ENCODE measurements at places on chromosomes 1 and 21.

- DNase-seq, result no peak
Observed at GRCh38 chr1:116219651-116220434, 108.6 kb downstream of the MAB21L3 start.

DNA sequence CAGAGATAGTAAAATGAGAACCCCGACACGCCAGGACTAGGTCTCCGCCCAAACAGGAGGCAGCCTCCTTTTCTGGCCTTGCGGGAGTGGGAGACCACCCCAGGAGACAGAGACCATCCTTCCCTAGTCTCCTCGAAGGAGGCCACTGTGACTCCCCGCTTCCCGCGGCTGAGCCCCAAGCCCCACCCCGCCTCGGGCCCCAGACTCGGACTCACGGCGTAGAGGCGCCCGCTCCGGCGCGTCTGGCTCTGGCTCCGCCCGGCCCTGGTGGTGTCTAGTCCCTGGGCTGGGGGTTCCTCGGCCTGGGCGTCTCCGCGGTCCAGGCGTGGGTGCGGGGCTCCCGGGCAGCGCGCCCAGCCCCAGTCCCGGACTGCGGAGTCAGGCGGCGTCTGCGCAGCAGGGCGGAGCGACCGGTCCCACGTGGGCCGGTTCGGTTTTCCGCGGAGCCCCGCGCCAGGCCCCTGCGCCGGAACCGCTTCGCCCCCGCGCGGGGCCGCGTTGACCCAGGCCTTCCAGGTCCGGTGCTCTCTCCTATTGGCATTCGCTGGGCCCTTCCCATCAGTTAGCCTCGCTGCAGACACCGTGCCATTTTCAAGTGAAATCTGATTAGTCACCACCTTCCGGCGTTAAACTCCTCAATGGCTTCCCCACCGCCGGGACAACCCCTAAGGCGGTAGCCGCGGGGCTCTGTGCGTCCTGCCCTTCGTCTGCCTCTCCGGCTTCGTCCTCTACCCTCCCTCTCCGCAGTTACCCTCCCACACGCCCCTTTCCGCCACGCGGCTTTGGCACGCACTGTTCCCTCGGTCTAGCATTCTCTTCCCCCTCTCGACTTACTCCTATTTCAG, at the start of gene C1orf216:
Gene C1orf216, minus strand, starts transcription at position 393 of the 845 bp plus-strand sequence. CDS start 2,563 bp downstream, outside the sequence.
- peak; percentile 58 for DNase-seq

GRCh38 chr1:119294199-119294598, 74.4 kb upstream of the HAO2 start:
- DNase-seq, result no peak

GRCh38 chr1:31789259-31790065, 25.3 kb upstream of the ADGRB2 start:
- peak; percentile 89 for DNase-seq

DNA sequence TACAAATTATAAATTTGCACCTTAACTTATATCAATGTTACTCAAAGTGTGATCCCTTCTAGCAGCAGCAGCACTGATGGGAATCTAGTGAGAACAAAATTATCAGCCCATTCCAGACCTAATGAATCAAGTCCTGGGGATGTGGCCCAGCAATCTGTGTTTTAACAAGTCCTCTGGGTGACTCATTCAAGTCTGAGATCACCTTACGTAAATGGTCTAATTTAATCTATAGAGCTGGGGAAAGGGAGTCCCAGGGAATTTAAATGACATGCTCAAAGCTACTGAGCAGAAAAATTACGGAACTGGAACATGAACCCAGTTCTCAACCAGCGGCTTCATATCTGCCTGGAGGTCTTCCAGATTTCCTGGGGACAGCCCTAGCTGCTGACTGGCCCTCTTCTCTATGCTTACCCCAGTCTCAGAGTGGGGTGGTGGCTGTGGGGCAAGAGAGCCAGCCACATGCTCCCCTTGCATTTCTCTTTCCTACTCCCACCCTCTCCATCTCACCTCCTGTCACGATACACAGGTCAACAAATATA, 220.0 kb downstream of the TM2D1 start:
- no peak for DNase-seq

DNA sequence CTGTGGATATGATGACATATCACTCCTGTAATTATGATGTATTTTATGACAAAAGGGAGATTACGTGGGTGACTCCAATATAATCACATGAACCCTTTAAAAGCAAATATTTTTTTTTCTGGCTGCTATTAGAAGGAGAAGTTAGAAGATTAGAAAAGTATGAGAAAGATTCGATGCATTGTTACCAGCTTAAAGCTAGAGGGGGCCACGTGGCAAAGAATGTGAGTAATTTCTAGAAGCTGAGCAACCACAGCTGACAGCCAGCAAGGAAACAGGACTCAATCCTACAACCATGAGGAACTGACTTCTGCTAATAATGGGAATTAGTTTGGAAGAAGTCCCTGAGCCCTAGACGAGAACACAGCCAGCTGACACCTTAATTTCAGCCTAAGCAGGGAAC, 56.3 kb upstream of the C1orf87 start:
- no peak for DNase-seq

DNA sequence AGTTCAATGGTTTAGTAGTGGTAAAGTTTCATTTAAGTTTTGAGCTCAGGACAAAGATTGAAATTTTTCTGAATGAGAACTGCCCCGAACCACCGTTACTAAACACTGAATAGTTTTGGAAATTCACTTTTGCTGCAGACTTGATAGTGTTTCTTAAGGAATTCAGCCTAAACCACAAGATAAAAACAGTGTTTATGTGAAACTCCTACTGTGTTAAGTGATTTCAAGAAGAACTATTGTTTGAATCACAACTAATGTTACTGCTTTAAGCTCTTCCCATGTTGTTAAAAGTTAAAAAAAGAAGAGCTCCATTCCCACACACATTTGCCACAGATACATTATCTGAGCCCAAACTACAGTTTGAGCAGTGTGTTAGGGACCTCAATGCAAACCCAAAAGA, 159.2 kb downstream of the DYRK1A start:
- no peak for DNase-seq

- no peak for DNase-seq
Observed at GRCh38 chr1:3987669-3988235, 87.7 kb upstream of the C1orf174 start.

- DNase-seq, result no peak
Observed at GRCh38 chr1:57600424-57600823, 176.6 kb upstream of the DAB1 start.

- DNase-seq, result no peak
Observed at GRCh38 chr1:94953107-94953506, 26.2 kb upstream of the CNN3 start.

- DNase-seq, result no peak
Observed at GRCh38 chr1:64483731-64484414, 13.9 kb downstream of the CACHD1 start.

DNA sequence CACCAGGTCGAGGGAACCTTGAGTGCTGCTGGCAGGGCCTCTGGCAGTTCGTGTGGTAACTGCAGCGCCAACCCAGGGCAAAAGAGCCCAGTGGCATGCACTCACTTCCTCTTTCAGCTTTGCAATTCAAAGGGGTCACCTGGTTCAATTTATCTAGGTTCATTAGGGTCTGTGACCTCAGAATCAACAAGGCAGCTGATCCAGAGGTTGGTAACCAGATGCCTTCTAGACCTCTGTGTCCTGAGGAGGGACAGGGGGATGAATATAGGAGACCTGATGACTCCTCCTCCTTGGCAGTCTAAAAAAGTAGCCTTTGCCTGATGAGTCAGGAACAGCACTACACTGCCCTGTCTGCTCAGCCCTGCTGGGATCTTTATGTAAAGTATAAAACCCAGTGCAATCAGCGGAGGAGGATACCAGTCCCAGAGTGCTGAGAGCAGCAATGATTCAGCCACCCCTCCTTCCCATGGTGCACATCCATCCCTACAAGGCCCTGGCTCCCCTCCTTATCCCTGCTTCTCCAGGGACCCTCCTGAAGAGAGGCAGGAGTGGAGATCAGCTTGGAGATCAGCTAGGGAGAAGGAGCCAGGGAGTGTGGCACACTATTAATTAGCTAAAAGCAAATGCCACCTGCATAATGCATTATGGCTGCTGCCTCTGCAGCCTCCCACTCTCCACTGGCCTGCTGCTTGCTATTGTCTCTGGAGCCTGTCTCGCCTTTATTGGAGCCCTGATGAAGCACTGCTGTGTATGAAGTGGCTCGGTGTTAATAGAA, 11.2 kb upstream of the FMOD start:
- peak; percentile 71 for DNase-seq

DNA sequence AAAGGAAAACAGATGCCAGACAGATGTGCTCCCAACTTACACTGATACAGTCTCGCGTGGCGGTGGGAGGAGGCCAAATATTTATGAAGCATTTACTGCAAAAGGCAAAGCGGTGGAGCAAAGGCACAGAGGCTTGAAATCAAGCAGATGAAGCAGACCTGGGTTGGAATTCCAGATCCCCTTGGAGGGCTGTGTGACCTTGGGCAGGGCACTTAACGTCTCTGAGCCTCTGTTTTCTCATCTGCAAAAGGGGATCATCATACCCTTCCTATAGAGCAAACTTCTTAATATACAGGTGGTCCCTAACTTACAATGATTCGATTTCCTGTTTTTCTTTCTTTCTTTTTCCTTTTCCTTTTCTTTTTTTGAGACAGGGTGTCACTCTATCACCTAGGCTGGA, 54.1 kb downstream of the IGSF21 start:
- no peak for DNase-seq

GRCh38 chr21:40769231-40769630, 77.7 kb downstream of the DSCAM start:
- DNase-seq, result no peak

GRCh38 chr1:67843331-67843730, 10.1 kb upstream of the GNG12 start:
- DNase-seq, result no peak

DNA sequence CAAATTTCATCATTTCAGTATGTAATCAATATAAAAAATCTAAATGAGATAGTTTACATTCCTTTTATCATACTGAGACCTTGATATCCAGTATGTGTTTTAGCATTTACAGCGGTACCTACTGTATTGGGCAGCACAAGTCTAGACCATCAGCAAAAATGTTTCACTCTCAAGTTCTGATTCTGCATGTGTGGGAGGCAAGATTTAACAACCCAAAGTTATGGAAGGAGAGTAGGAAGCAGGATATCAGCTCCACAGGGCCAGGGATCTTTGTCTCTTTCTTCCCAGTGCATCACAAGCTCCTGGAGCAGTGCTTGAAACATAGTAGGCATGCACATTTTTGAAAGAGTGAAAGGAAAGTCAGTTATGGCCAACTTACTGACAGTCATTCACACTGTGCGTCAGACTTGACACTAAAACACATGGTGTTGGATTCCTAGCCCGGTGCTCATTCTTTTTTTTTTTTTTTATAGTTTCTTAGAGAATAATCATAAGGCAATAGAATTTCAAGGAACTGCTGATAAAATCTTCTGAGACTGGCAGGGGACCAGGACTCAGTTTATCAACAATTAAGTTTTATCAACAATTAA, 6.1 kb downstream of the TENT5C start:
- no peak for DNase-seq

DNA sequence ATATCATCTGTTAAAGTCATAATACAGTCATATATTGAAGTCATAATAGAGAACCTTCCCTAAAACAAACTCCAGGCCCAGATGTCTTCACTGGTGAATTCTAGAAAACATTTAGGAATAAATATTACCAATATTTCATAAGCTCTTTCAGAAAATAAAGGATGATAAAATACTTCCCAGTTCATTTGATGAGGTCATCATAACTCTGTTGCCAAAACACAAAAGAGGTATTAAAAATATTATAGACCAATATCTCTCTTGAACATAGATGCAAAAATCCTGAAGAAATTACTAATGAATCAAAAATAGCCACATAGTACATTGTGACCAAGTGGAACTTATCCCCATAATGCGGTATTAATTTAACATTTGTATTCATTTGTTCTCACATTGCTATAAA, 132.4 kb upstream of the ZP4 start:
- no peak for DNase-seq

DNA sequence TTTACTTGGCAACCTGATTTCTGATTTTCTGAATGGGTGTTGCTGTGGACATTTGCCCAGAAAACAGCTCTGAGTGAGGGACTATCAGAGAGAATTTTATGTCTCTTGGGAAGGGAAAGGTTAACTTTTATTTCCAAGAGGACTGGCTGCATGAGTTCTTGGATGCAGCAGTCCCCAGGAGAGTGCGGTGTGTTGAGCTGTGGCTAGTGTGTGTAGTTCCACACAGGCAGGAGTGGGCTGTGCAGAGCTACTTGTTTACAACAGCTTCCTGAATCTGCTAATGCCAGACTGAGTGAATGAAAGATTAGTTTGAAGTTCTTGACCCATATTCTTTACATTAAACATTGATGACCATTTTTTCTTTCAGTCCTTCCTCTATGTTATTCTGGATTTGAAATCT, 41.0 kb upstream of the APOBEC4 start:
- DNase-seq, result no peak

DNA sequence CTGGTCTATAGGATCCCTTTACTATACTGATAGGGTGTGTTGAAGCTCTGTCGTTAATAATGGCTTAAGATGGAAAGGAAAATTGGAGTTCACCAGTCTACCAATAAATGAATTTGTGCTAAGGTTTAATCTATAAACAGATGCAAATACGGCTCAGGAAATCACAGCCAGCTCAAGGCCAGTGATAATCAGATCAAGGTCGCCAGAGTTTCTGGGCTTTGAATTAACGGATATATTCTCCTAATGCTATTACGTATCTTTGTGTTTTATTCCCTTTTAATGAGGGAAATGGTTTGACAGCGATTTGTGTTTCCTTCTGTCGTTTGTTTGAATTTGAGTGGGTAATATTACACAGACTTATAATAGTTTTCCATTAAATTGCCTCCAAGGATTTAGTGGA, 279.6 kb downstream of the BACH1 start:
- no peak for DNase-seq

GRCh38 chr21:27590271-27590670, 623.4 kb upstream of the ADAMTS5 start:
- DNase-seq, result peak; percentile 37

GRCh38 chr1:195663549-195664280, 944.5 kb downstream of the KCNT2 start:
- DNase-seq, result peak; percentile 6

GRCh38 chr1:58779059-58779754, 4.6 kb downstream of the JUN start:
- DNase-seq, result no peak

DNA sequence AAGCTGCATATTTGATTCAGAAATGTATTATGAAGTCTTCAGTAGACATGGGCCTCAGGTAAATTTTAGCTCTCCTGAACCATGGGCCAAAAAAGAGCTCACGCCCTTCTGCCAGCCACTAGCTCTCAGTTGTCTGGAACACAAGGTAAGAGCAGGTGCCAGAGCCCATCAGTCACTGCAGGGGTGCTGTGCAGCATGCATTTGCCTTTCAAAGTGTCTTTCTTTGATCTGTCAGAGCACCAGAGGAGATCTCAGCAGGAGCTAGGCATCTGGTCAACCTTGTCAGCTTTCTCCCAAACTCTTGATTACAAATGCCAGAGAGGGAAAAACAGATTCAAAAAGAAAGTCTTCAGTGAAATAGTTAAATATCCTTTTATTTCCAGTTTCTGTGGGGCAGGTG, 332.3 kb downstream of the COL11A1 start:
- no peak for DNase-seq

- DNase-seq, result no peak
Observed at GRCh38 chr1:55962472-55962871, 616.9 kb downstream of the PLPP3 start.

GRCh38 chr1:231694465-231695077, 68.0 kb downstream of the DISC1 start:
- no peak for DNase-seq

GRCh38 chr21:44765231-44766013, 36.2 kb downstream of the UBE2G2 start:
- no peak for DNase-seq

All from H54 (cell line).